ENCODE measurements at places on chromosomes 16 and 17.

- DNase-seq, result peak; percentile 27
Observed at GRCh38 chr17:10614536-10615155, 42.5 kb downstream of the MYH3 start.

GRCh38 chr16:3282103-3282729 lies 1.1 kb upstream of the ZNF263 start:
- DNase-seq, result no peak

- no peak for DNase-seq
Observed at GRCh38 chr16:30808146-30808545, 21.1 kb upstream of the ZNF629 start.

DNA sequence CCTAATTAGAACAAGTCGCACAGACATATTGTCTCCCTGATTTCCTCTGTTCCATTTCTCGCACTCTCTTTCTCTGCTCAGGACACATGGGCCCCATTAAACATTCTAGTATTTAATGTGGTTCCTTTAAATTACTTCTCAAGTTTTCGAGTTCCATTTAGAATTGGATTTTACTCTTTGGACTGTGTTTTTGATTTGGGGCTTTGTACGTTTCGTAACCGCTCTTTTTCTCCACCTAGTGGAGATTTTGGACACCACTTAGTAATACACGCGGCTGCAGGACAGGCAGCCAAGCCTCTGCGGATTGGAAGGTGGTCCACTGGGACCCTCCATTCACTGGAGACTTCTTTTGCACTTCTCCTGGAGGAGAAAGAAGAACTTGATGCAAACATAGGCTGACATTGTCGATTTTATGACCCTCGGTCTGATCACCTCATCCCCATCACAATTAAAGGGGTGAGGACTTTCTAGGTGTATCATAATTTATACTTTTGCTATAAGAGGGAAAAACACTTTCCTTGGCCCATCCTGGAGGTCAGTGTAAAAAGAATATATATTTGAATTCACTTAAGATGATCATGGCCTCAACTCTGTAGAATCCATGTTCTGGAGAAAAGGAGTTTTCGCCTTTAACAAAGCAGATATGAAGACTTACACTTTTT lies 85.7 kb downstream of the NOG start:
- DNase-seq, result no peak

DNA sequence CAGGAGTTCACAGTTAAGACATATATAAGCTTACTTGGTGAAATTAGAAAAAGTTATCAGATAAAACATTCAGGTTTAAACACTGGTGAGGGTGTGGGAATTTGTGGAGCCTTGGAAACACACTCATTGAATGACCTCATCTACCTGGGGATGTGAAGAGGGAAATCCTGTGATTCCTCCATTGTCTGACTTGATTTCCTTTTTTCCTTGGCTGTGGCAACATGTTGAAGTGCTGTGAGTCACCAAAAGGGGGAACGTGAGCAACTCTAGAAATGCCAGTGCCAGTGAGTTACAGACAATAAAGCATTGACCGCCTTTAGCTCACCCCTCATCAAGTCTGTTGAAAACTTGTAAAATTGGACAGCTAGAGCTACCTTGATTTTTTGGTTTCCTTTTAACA lies 1.8 kb downstream of the HMOX2 start:
- no peak for DNase-seq

DNA sequence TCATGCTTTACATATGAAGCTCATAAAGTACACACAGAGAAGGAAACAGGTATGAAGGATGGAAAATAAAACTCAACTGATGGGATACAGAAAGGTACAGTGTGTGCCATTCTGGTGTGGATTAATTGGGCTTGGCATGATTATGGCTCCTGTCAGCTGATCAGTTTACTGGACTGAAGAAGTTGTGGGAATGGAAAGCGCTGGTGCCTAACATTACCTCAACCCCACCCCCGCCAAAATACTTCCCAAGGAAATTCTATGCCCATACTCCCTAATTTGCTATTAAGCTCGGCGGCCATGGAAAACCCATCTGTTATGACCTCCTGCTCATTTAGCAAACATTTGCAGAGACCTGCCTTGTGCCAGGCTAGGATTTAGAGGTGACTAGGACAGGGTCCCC lies 16.6 kb upstream of the PMFBP1 start:
- no peak for DNase-seq

GRCh38 chr16:80120899-80121521 lies 419.8 kb upstream of the DYNLRB2 start:
- DNase-seq, result no peak

DNA sequence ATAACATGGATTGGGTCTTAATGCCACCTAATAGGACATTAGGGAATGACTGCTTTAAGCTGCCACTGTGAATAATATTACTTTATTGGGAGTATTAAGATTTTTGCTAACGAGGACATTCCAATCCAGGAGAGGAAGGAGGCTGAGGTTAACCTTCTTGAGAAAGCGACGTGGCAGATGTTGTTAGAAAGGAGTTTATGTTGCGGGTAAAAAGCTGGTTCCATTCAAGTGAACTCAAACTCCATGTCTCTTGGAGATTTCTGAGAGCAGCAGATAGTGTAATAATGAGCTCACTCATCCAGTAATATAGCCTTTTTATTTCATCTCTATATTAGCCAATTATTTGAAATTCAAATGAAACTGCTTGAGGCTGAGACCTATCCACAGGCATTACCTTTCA lies 75.5 kb downstream of the KNOP1 start:
- DNase-seq, result no peak

GRCh38 chr16:57238682-57239081 lies 6.4 kb upstream of the ARL2BP start:
- DNase-seq, result no peak

- DNase-seq, result no peak
Observed at GRCh38 chr16:3112058-3112880, at the start of gene ZNF205. Gene ZNF205 (plus strand): TSS chr16:3112586. CDS start chr16:3113431, 845 bp downstream.

DNA sequence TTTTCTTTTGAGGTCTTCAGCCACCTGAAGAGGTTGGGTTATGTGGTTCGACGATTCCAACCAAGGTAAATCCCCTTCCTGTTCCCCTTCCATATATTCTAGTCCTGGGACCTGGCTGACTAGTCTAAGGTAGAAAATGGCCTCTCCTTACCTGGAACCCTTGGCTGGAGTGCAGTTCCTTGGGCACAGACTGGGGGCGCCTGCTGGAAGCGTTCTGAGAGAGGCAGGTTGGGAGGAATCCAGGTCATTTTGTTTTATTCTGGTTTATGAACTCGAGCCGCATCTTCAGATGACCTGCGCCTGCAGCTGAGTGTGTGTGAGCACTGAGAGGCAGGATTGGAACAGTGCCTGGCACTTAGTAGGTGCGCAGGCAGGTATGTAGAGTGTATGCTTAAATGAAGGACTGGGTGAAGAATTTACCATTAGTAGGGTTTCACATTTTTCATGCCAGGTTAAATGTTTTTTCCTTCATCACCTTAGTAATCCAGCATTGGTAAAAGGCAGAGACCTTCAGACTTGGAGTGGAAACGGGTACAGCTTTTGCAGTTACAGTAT lies 2.7 kb downstream of the TSEN54 start:
- no peak for DNase-seq

DNA sequence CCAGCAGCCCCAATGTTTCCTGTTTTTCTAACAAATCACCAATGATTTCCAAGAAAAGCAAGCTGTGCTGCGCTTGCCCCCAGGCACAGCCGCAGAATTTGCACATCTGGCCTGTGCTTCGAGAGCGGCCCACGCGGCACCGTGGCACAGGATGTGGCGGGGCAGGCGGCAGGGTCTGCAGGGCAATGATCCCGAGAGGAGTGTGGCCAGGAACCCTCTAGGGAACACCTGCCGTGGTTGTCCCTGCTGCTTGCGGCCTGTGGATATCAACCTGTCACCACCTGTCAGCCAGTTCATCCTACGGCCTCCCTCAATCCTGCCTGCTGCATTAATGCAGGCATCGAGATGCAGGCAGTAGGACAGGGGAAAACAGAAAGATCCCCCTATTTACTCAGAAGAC lies 24.0 kb downstream of the PIK3R5 start:
- DNase-seq, result peak; percentile 55

DNA sequence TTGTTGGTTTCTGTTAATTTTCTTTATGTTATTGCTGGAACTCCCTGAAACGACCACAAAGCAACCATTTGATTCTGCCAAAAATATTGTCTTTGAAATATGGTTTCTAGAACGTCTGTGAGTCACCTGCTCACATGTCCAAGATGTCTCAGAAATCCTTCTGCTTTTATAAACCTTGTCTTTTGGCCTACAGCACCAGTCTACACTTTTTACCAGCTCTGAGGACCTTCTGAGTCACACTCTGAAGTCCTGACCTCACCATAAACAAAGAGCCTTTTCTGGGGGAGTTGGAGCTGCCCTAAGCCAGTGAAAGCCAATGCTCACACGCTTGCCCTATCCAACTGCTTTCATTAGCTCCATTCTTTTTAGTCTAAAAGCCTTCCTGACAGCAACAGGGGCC lies 55.5 kb downstream of the GRIN2A start:
- no peak for DNase-seq

- no peak for DNase-seq
Observed at GRCh38 chr16:31700200-31700529, 172.5 kb downstream of the AHSP start.

DNA sequence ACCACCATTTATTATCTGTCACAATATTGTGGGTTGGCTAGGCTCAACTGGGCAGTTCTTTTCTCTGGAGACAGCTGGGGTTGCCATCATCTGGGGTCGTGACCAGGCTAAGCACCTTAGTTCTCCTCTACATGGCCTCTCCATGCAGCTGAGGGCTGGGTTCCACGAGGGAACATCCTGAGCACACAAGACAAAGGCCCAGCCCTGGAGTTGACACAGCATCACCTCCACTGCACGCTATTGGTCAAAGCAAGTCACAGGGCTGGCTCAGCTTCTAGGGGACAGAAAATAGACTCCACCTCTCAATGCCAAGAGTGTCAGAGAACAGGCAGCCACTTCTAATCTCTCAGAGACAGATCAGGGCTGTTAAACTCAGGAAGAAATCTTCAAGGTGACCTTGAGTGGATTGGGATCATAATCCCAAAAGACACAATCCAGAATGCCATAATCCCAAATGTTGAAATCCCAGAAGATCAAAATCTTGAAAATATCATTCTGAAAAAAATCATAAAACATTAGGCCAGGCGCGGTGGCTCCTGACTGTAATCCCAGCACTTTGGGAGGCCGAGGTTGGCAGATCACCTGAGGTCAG lies 13.0 kb upstream of the USP10 start:
- DNase-seq, result no peak

DNA sequence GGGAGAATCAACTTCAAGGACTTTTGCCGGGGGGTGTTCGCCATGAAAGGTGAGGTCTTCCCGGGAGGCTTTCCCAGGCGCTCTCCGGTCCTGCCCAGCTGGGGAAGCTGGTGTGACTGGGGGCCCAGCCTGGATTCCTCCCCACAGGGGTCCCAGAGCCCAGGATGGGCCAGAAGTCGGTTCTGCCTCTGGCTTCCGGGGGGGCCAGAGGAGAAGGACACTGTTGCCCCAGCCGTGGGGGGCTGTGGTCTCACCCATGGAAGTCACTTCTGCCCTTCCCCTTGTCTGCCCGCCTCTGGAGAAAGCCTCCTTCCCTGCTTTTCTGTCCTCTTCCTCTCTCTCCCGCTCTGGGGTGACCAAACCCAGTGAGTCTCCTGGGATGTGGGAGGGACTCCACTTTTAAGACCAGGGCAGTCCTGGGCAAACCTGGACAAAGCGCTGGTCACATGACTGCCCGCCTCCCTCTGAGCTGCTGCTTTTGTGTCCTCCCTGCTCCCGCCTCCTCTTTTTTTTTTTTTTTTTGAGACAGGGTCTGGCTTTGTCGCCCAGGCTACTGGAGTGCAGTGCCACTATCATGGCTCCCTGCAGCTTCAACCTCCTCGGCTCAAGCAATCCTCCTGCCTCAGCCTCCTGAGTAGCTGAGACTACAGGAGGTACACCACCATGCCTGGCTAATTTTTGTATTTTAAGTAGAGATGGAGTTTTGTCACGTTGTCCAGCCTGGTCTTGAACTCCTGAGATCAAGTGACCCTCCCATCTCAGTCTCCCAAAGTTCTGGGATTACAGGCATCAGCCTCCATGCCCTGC lies 40.6 kb downstream of the RAB11FIP4 start:
- no peak for DNase-seq

DNA sequence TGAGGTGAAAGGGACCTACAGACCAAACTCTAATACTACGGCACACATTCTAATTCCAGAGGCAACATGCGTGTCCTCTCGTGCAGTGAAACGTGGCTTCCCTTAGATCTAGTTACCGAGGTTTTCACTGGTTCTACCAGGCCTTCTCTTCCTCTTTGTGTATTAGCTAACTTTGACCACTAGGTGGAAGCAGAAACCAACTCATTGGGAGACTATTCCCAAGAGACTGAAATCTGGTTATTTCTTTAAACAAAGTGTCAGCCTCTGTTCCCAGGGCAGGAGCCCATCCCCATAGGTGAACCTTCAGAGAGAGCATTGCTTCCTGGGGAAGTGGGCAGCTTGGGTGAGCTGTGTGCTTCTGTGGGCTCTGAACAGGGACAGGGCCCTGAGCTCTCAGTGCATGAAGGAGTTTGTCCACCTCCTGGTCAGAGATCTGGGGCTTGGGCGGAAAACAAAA lies 19.7 kb upstream of the RCVRN start:
- DNase-seq, result peak; percentile 23

DNA sequence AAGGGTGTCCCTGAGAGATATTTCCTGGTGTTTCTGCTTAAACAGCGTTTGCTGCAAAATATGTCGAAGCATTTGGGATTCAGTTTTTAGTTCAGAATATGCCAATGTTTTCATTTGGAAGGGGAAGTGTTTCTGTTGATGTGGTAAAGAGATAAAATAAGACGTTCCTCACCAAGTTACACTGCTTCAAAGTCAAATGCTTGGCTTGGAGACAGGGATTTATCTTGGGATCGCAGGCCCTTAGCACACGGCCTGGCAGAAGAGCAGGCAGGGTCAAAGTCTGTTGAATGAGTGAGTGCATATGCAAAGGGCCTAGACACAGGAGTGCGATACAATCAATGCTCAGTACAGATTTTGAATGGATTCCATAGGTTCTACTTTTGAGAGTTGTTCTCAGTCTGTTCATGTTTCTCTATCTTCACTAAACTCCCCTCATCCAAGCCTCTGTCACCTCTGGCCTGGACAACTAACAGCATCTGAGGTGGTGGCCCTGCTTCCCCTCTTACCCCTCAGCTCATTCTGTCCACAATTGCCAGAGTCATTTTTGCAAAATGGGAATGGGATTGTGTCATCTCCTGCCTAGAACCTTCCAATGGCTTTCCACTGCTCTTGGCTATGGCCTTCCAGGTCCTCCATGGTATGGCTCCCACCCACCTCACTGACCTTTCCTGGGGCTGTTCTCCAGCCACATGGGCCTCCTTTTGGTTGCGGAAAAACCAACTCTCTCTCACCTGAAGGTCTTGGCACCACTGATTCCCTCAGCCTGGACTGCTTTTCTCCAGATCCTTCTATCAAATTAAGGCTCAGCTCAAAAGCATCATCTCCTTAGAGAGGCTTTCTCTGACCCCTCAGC lies 3.2 kb downstream of the DEXI start:
- DNase-seq, result no peak

DNA sequence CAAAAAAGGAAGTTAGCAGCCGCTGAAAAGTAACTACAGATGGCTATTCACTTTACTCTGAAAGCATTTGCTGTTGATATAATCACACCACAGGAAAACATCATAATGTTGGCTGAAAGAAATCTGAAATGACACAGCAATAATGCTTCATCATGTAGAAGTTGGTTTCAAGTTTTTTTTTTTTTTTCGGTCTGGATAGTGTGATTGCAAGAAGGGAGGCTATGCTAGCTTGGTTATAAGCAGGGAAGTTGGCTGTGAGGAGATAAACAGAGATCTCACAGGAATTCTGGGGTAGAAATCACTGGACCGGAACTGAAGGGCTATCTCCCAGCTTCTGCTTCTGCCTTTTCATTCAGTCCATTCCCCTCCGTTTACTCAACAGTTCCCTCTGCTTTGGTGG lies 57.9 kb downstream of the MYO1D start:
- DNase-seq, result no peak
